Nephron progenitor cell (in vitro differentiated cells): ENCODE measurements at places on chromosomes 12 and 14.

- no peak for DNase-seq
Observed at GRCh38 chr12:89935850-89936249, 227.2 kb upstream of the ATP2B1 start.

DNA sequence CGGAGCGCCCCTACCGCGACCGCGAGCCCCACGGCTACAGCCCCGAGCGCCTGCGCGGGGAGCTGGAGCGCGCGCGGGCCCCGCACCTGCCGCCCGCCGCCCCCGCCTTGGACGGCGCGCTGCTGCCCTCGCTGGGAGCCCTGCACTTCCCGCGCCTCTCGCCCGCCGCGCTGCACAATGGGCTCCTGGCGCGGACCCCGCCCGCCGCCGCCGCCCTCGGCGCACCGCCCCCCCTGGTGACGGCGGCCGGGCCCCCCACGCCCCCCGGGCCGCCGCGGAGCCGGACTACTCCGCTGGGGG, 27.0 kb downstream of the LRCOL1 start:
- peak; percentile 52 for DNase-seq

- no peak for DNase-seq
Observed at GRCh38 chr14:22650960-22651521, 6.9 kb upstream of the OR6J1 start.

DNA sequence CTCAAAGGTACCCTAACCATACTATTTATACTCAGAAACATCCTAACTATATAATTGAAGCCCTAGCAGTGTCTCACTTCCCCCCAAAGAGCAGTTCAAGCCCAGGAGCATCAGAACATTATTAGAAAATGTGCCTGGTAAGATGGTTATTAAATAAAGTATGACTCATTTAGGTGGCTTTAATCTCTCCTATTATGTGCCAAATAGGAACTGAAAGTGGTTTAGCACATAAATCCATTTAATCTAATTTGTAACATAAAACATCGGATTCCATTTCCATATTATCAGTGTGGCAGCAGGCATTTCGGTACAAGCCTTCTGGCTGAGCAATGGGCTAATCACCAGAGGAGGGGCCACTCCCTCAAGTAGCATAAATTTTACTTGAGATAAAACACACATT, 395.2 kb upstream of the TMTC1 start:
- DNase-seq: no peak

GRCh38 chr14:28630100-28630499, 136.5 kb upstream of the FOXG1 start:
- DNase-seq: no peak

DNA sequence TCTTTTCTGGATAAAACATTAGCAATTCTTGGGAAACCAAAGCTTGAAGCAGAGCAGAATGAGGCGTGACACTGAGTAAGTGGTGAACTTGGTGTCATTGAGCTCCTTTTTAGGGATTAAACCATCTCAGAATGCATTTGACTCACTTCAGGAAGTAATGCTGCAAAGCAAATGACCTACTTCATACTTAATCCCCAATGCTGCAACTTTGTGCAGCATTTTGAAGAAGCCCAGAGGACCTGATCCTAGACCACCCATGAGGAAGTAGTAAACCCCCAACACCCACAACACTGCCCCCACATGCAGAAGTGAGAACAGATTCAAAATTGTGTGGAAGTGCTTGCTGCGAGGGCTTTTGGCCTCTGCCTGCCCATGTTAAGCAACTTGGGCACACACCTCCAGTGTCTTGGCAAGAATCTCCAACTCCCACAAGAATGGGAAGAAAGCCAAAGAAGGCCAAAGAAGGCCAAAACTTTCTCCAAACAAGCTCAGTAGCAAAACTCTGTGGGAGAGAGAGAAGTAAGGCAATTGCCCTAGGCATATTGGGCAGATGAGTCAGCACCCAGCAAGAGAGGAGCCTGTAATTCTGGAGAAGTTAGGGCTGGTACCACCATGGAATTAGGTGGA, 69.2 kb upstream of the ETV6 start:
- DNase-seq: no peak

GRCh38 chr14:104794631-104794992, 936 bp downstream of the AKT1 start:
- DNase-seq: peak; percentile 42
